ENCODE measurements at places on chromosomes 13 and 19.
A peak's percentile ranks its signal among the peaks of the same experiment; 100 is the strongest.

GRCh38 chr19:8630796-8631424 lies 477 bp downstream of the NFILZ start:
- DNase-seq = no peak

- DNase-seq = no peak
Observed at GRCh38 chr19:7516878-7517277, 975 bp downstream of the ZNF358 start.

- DNase-seq = no peak
Observed at GRCh38 chr19:56111601-56112312, 9.3 kb downstream of the ZNF787 start.

- no peak for DNase-seq
Observed at GRCh38 chr19:30070968-30071632, 129.1 kb downstream of the URI1 start.

- DNase-seq = peak; percentile 22
Observed at GRCh38 chr19:37313335-37313627, 57.6 kb upstream of the ZNF527 start.

DNA sequence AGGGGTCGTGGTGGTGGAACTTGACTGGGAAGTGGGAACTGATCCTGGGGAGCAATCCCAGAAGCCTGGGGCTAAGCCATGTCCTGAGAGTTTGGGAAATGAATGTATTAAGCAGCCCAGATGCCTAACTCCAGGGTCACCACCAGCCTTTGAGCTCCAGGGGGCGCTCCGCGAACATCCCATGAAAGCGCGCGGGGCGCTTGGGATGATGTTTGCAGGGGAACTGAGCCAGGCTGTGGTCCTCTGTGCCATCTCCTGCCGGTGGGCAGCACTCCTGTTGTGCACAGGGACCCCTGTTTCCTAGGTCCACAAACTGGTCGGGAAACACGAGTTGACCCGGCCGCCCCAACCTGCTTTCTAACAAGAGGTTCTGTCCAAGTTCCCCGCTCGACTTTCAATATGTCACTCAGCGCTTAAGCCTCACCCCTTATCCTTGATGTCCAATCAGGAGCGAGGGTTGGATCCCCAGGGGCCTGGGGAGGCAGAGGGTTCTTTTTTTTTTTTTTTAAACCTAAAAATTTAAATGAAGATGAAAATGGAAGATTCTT lies 14.4 kb downstream of the LEUTX start:
- peak; percentile 76 for DNase-seq
